Erythroblast (primary cell): ENCODE measurements at places on chromosomes 12 and 14.
A peak's percentile ranks its signal among the peaks of the same experiment; 100 is the strongest.

DNA sequence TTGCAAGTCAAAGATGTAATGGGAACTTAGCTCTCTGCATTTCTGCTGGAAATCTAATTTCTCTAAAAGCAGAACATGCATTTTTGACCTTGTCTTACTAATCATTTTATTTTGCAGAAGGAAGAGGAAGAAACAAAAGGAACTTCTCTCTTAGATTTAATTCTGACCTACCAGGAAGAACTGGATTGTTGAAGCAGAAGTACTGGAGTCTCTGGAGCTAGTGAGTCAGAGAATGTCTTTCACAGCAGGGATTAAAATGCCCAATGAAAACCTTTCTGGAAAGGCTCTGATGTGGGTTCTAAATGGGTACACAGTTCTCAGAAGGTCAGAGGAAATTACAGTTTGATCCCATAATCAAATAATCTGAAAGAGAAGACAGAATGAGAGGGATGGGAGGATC lies 70.8 kb upstream of the GNG2 start:
- DNase-seq, result no peak

DNA sequence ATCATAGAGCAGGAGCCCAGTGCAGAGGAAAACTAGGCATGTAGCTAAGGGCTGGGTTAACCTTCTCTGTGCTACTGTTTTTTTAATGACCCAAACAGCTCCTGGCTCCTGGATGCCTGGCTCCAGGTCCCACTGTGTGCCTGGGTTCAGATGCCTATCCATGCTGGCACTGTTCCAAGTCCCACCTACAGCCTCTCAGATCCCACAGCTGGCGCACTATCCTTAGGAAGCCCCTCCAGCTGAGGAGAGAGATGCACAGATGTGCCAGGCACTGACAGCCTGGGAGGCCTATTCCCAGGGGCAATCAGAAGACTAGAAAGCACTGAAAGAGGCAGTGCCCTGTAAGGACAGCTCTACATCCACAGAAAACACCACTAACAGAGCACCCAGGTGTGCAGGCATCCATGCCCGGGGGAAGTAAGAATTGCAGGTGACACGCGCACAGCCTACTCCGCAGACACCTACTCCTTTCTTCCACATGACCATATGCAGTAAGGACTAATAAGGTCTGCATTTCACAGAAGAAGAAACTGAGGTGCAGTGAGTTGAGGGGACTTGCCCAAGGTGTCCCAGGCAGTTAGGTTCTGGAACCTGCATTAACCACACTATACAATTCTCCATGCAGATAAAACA lies 51.2 kb downstream of the PITPNM2 start:
- no peak for DNase-seq

GRCh38 chr12:22271023-22271422 lies 63.5 kb downstream of the ST8SIA1 start:
- DNase-seq, result no peak

DNA sequence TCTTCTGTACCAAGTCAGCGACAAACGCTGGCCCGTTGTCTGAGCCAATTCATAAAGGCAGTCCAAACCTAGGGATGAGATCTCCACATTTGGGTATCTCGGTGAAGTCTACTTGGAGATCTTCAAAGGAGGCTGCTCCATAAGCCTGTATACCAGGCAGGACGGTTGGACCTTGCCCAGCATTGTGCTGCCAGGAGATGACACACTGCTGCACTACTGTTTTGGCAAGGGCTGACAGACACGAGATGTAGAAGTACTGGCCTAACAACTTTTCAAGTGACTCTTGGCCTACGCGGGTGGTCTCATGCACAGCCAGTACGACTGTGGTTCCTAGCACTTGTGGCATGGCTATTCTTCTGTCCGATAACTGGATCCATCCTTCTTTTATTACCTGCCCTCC lies 135.3 kb downstream of the SLC38A6 start:
- DNase-seq, result no peak

GRCh38 chr12:40464121-40464520 lies 228.1 kb upstream of the CNTN1 start:
- no peak for DNase-seq

DNA sequence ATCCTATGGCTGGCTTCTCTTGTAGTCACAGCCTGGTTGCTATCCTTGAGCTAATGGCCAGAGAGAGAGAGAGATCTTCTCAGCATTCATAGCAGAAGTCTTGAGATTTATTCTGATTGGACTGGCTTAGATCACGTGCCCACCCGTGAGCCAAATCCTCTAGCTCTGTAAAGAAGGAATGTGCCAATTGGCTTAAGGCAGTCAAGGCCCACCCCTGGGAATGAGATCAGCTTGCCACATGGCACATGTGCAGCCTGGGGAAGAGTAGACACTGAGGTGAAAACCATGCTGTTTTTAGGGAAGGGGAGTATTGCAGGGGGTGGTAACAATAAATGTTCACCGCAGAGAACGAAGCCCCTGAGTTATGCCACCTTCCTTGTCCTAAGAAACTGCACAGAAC lies 36.3 kb downstream of the PLEKHG7 start:
- no peak for DNase-seq

- no peak for DNase-seq
Measured at GRCh38 chr12:12212769-12213168, 54.1 kb downstream of the LRP6 start.

GRCh38 chr14:54642801-54643695 lies 76.1 kb downstream of the SAMD4A start:
- peak; percentile 14 for DNase-seq

- DNase-seq, result no peak
Measured at GRCh38 chr12:100823963-100824362, 29.4 kb downstream of the ANO4 start.

GRCh38 chr12:89655841-89656240 lies 52.8 kb downstream of the ATP2B1 start:
- no peak for DNase-seq

- DNase-seq, result no peak
Measured at GRCh38 chr12:62670986-62671720, 204.5 kb downstream of the MON2 start.

GRCh38 chr14:52553002-52553670 lies 500 bp downstream of the GPR137C start:
- DNase-seq, result peak; percentile 60

DNA sequence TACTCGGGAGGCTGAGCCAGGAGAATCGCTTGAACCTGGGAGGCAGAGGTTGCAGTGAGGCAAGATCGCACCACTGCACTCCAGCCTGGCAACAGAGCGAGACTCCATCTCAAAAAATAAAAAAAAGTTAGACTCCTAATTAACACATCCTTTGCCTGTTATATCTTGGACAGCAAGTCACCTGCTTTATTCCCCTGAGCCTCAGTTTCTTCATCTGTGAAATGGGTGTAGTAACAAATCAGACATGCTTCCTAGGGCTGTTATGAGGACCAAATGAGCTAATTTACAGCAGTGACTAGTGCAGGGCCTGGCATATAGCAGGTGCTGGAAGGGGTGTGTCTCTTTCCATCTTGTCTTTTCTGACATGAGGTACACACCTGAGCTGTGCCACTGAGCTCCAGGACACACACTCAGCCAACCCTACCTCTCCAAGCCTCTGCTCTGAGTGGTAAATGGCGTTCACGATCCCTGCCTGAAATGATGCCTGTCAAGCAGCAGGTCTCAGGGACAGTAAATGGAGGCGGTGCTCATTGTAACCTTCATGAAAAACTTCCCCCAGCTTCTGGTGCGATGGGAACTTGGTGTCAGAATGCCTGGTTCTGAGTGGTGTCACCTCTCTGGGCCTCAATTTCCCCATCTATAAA lies 31.7 kb downstream of the FOXN4 start:
- no peak for DNase-seq

- peak; percentile 93 for DNase-seq
Measured at GRCh38 chr12:94207849-94208621, 59.7 kb downstream of the PLXNC1 start.

GRCh38 chr12:92242907-92243306 lies 97.3 kb upstream of the BTG1 start:
- no peak for DNase-seq

DNA sequence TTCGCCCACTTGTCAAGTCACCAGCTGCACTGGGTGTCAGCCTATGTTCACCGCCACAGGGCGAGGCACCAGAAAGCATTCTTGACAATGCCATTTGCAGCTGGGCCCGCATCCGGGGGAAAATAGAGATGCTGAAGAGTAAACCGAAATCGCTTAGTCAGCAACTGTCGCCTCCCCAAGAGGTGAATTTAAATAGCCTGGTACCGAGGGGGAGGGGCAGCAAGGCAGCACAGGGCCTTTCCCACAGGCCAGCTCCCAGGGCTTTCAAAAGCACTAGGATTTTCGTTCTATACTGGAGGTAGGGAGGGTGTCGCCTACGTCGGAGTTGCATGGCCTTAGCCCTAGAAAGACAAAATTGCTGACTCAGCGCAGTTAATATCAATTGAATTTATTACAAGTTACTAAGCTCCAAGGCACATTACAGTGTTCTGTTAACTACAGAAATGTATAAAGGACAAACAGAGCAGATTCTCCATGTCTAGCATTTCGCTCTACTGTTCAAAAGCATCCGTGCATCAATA lies 4.3 kb downstream of the IRF2BPL start:
- no peak for DNase-seq

DNA sequence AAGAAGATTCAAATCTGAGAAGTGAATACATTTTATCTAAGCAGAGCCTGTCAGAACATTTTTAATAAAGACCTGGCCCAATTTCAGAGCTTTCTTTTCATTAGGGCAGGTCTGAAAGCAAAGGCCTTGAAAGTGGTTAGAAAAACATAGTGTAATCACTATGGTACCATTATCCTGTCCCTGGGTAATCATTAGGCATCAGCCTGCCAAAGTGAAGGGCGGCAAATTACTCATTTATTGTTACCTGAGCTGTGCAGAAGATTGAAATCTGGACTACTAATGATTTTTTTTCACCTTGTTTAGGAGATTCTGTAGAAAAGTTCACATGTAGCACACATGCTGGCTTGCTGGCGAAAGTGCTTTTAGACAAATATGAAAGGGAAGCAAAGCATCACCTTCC lies 92.6 kb upstream of the PRKD1 start:
- no peak for DNase-seq

DNA sequence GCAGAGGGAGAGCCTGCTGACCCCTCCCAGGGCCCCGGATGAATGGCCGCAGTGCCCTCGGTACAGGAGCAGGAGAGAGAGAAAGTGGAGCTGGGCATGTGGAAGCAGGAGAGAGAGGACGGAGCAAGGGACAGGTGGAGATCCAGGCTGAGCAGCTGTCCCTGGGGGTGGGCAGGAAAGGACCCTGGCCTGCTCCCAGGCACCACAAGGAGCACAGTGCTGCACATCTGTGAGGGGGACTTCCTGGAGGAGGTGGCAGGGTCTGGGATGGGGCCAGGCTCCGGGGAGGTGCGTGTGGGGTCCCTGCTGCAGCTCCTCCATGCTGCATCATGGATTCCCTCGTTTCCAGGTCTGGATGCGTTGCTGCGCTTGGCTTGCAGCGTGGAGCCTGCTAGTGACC lies 13.0 kb upstream of the DLK1 start:
- no peak for DNase-seq

GRCh38 chr14:72433511-72433910 lies 460.4 kb downstream of the DPF3 start:
- no peak for DNase-seq

GRCh38 chr14:21820631-21821030 lies 147.0 kb upstream of the OR4E1 start:
- no peak for DNase-seq

- no peak for DNase-seq
Measured at GRCh38 chr12:109968032-109968420, 28.1 kb downstream of the GIT2 start.

DNA sequence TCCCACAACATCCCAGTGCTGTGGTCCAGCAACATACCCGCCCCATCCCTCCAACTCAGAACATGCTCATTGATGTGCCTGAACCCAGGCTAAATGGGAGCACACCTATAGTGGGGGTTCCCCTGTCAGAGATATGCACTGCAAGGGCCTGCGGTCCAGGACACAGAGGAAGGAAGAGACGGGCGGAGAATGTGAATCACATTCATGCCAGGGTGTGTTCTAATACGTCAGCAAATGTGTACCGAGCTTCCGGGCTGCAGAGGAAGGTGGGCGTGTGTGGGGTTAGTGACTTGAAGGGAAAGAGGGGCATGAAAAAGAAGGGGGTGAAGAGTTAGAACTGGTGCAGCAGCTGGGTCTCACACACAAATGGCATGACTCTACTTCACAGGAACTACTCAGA lies 83.7 kb downstream of the DPF3 start:
- DNase-seq, result no peak

GRCh38 chr12:124493809-124494750 lies 73.3 kb downstream of the NCOR2 start:
- DNase-seq, result peak; percentile 20

DNA sequence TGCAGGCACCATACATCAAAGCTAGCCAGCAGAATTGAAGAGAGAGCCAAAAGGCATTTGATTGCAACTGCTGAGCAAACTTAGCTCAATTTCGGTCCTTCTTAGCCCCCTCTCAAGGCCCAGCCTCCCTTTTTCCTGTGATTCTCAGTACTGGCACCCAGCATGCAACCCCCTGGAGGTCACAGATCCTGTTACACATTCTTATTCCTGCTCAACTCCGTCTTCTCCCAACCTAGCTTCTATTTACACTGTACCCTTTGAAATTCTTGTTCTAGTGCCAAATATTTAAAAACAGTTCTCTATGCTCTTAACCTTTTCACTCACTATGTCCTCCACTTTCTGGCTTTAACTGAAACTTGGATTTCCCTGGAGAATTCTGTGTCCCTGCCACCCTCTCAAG lies 131.3 kb upstream of the CPSF6 start:
- DNase-seq, result no peak

GRCh38 chr14:81406863-81407262 lies 6.7 kb upstream of the STON2 start:
- DNase-seq, result no peak

DNA sequence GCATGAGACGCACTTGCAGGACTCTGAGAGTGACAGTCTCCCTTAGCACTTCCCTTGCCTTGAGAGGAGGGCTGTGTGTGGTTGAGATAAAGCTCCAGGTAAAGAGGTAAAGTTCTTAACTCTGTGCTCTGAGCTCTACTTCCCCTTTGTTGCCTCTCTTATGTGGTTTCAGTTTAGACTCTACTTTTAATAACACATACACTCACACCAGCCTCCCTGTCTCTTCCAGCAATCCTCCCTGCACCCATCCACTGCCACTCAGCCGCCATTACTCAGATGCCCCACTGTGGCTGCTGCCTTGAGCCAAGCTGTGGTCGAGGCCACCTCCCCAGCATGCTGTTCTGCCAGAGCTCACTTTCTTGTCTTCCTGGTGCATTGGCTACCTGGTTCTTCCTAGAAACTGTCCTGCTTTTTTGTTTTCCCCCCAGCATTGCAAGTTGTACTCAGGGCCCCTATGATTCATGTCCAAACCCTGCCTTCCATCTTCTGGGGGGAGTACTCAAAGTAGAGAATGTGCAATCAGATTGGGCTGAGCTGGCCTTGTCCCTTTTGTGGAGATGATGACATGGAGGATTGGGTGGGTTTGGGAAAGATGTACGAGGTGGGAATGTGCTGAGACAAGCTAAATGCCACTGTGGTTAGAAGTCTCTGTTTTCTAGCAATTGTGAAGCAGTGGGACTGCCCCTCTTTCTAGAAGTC lies 115.5 kb upstream of the PARP11 start:
- no peak for DNase-seq

- DNase-seq, result no peak
Measured at GRCh38 chr12:103816663-103817062, 24.4 kb downstream of the NT5DC3 start.
